ENCODE measurements at places on chromosomes 16 and 17.

- DNase-seq, result no peak
Observed at GRCh38 chr17:18318117-18318516, 3.0 kb downstream of the SMCR8 start.

DNA sequence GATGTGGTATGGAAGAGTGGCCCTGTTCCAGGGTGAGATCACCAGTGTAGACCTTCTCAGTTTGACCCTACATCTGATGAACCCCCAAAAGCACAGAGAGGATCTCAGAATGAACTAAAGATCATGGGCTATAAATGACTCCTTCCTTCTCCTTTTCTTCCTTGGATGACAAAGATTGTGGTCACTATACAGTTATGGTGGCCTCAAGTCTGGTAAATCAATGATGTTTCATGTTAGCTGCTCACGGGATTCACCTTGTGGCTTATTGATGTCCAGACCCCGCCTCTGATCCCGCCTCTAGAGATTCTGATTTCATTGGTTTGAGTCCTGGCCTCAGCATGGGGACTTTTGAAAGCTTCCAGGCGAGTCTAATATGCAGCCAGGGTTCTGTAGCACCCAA, 112.2 kb downstream of the PITPNC1 start:
- no peak for DNase-seq

- no peak for DNase-seq
Observed at GRCh38 chr17:82449883-82450356, 632 bp downstream of the CYBC1 start.

DNA sequence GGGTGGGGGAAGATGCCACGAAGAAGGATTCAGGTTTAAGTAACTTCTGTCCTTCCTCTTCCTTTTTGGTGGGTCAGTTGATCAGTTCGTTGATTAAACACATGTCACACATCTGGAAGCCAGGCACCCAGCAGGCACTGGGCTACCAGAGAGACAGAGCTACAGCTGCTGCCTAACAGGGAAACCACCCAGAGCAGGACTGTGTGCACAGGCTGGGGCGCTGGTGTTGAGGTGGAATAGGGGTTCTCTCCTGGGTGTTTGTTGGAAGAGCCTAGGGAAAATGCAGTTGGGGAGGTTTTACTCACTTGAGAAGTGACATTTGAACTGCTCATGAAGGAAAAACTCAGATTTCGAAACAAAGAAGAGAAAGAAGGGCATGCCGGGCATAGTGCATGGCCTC, 152.4 kb downstream of the IRX5 start:
- DNase-seq, result no peak

DNA sequence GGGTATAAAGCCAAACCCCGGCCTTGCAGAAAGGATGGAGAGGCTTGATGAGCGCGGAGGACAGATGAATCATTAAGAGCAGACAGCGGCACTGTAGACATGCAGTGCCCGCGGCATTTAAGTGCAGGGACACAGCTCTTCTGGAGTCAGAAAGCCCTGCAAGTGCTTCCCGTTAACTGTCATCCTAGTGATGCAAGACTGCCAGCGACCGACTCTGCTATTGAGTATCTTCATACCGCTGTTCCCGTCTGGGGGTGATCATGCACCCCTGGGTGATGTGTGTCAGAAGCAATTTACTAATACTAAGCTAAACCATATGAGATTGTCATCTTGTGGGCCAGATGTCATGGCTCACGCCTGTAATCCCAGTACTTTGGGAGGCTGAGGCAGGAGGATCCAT, 101.0 kb downstream of the ABCC6 start:
- no peak for DNase-seq

DNA sequence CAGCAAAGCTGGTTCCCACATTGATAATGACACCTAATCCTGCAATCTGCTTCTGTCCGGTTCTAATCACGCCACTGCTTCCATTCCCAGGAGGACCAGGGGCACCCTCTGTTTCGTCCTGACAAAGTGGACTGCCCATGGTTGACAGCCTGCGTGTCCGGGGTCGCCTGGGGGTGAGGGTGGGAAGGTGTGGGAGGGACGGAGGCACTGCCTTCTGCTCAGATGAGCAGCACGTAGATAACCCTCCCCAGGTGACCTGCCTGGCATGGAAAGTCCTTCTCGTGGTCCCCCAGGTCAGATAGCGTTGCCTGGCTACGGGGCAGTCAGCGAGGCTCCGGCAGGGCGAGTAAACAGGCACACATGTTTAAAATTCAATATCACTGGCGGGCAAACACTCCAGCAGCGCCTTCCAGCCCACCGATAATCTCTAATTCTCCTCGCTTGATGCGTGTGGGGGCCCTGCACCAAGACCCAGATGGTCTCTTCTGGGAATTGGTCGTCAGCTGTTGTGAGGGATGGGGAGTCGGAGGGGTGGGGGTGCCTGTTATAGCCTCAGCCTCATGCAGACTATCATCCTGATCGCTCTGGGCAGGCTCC, 132.2 kb downstream of the RAP1GAP2 start:
- DNase-seq, result no peak
